Frontal cortex (tissue), 4 donors: ENCODE measurements at places on chromosomes 2 and 18. TPM values are rescaled to one million over a fixed set of nuclear protein-coding genes. Genes with fewer than 3 reads are reported as not detected.

- no peak for DNase-seq
Measured at GRCh38 chr2:14433946-14434495, 198.5 kb upstream of the LRATD1 start.

Gene GALNT5
- total RNA-seq = under 0.01 TPM

GRCh38 chr2:3631851-3632659 lies 25.9 kb upstream of the ALLC start:
- no peak for DNase-seq

DNA sequence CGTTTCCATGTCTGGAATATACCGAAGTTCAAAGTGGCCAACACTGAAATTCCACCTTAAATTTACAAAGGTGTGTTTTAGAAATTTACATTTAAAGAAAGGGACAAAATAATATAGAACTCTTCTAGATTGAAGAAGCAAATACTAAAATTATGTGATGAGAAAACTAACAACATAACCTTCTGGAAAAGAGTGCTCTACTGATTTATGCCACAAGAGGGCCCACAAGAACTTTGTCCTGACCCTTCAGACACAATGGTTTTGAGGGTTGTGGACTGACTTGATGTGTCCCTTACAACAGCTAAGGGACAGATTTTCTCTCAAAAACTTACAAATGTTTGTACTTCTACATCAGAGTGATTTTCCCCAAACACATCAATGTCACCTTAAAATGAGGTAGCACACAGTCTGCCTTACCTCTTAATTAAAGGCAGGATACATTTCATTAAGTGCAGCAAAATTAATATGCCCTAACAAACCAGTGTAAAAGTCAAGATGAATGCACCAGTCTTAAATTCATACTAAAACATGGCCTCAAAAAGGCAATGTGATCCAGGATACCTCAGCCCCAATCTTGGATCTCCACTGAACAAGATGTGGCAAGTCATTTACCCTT lies 36.2 kb downstream of the EIF2AK3 start:
- DNase-seq = peak; percentile 16

- peak; percentile 54 for DNase-seq
Measured at GRCh38 chr2:130727286-130727924, 1.5 kb upstream of the GPR148 start.

GRCh38 chr2:159677654-159678053 lies 34.7 kb upstream of the MARCHF7 start:
- no peak for DNase-seq

- no peak for DNase-seq
Measured at GRCh38 chr2:3914241-3914640, 210.9 kb downstream of the DCDC2C start.
